Retina (tissue), 1 donor: ENCODE measurements at places on chromosomes 16 and 17.

- DNase-seq = peak; percentile 1
Observed at GRCh38 chr17:79819085-79819484, 20.2 kb downstream of the CBX4 start.

GRCh38 chr17:62618647-62619416, 8.6 kb upstream of the MRC2 start:
- no peak for DNase-seq

- DNase-seq = no peak
Observed at GRCh38 chr16:10511829-10512228, 68.6 kb downstream of the EMP2 start.

- peak; percentile 46 for DNase-seq
Observed at GRCh38 chr17:63440127-63440769, 5.9 kb downstream of the CYB561 start.

DNA sequence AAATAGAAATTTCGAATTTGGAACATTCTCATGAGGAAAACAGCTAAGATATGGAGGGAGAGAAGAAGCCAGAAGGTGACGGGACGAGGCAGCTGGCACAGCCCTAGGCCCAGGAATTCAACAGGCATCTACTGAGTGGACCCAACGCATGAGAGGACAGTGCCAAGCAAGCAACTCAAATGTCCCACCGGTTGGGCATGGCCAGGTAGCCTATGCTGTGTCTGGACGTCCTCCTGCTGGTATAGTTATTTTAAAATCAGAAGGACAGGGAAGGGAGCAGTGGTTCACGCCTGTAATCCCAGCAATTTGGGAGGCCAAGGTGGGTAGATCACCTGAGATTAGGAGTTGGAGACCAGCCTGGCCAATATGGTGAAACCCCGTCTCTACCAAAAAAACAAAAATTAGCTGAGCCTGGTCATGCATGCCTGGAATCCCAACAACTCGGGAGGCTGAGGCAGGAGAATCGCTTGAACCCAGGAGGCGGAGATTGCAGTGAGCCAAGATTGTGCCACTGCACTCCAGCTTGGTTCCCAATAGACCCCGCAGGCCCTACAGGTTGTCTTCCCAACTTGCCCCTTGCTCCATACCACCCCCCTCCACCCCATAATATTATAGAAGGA, 2.0 kb downstream of the GH1 start:
- no peak for DNase-seq

- DNase-seq = no peak
Observed at GRCh38 chr17:12415031-12415430, 250.7 kb upstream of the MYOCD start.

GRCh38 chr17:17509601-17510425, 13.6 kb upstream of the RASD1 start:
- DNase-seq = no peak

DNA sequence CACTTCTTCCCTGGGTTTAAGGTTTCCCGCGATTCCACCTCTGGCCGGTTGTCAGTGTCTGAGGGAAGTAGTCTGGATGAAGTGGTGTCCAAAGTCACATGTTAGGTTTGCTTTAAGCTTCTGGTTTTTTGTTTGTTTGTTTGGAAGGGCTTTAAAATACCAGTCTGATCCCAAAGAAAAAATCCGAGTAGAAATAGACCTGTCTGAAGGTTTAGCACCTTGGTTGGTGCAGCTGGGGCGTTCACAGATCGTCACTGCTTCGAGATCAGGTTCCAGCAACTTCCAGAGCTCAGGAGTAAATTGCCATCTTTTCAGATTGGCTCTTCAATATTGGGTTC, 567 bp downstream of the TMEM97 start:
- no peak for DNase-seq

DNA sequence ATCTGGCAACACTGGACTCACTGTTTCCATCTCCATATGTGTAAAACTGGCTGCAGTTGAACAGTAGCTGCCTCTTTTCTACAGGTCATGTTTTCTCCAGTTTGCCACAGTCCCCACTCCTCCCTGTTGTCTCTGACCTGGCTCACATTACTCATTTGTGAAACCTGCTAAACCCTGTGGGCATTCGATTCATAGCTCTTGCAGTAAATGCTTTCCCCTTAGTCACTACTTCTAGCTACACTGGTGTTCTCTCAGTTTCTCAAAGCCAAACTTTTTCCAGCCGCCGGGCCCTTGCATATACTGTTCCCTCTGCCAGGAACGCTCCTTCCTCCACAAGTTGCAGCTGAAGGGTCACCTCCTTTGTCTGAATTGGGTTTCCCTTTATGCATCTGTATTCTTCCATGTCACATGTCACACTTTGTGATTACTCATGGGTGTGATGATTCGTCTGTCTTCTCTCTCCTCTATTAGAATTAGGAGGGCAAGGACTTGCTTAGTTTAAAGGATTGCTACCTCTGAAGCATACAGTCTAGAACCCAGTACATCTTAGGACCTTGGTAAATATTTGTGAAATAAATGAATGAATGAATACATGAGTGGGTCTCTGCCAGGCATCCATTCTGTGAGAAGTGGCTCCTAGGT, 15.0 kb upstream of the MT4 start:
- no peak for DNase-seq

DNA sequence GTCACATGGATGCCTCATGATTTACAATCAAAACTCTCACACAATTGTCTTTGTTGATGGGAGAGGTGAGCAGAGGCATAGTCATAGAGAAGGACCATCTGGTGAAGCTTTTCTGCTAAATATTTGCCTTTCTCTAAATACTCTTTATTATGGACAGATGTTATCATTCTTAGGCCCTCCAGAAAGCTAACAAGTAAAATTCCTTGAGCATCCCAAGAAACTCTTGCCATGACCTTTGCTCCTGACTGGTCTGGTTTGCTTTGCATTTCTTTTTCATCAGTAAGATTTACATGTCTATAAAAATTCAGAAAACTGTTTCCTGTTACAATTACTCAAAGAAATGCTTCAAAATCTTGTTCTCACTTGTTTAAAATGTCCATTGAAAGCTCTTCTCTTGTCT, 1336.6 kb upstream of the CDH8 start:
- no peak for DNase-seq

DNA sequence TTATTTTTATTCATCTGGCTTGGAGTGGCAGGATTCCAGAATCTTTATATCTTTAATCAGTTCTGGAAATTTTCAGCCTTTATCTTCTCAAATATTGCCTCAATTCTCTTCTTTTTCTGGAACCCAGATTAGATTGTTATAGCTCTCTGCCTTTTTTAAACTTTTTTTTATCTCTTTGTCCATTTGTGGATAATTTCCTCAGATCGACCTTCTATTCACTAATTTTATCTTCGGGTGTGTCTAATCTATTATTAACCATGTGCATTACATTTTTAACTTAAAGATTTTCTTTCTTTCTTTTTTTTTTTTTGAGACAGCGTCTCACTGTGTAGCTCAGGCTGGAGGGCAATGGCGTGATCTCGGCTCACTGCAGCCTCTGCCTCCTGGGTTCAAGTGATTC, 5.2 kb upstream of the ZFP90 start:
- no peak for DNase-seq

- DNase-seq = no peak
Observed at GRCh38 chr16:70688246-70688742, 2.4 kb upstream of the MTSS2 start.

DNA sequence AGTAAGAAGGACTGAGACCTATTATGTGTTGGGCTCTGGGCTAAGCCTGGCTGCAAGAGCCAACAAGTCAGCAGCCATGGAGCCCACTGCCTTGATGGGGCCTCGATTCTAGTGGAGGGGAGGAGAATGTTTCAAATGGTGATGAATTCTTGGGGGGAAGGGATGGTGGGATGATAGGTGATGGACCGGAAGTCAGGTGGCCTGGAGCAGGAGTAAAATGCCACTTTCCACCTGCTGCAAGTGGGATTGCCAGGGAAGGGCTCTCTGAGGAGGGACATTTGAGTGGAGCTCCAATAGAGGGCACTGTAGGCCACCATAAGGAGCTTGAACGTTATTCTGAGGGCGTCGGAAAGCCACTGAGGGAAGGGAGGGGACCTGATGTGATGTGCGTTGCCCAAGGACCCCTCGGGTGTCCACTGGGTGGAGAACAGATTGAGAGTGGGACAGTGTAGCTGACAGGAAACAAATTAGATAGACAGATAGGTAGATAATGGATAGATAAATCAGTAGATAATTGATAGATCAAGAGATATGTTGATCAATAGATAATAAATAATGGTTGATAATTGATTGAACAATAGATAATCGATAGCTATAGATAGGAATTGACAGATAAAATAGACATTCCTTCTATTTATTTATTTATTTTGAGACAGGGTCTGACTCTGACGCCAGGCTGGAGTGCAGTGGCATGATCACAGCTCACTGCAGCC, 18.2 kb upstream of the NXPH3 start:
- DNase-seq = peak; percentile 60

DNA sequence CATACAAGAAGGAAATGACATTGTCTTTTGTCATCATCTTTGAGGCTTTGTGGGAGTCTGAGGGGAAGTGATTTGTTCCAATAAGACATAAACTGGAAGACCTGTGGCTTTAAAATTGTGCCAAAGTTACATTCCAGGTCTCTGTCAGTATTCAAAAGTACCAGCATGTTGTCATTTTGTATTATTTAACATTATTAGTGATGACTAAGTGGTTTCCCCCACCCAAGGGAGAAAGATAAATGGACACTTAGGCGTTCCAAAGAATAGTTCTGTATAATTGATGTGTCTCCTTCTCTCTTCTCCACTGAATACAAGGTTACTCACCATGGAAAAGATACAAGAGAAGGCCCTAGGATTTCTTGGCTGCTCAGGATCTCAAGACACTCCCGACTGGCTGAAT, 3.8 kb downstream of the CFAP97D1 start:
- DNase-seq = no peak

DNA sequence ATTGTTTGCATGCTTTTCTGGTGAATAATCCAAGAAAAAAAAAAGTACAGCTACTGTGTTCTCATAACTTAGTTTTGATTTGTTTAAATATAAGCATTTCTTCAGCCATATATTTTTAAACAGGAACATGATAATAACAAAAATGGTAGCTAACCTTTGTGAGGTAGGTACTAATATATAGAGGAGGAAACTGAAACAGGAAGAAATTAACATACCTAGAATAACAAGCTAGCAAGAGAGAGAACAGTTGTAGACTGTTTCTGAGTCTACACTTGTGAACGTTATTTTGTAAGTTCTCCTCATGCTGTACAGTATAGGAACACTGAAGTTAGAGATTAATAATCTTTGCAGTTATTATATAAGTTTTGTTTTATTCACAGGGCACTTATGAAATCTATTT, 49.3 kb downstream of the NSRP1 start:
- no peak for DNase-seq

DNA sequence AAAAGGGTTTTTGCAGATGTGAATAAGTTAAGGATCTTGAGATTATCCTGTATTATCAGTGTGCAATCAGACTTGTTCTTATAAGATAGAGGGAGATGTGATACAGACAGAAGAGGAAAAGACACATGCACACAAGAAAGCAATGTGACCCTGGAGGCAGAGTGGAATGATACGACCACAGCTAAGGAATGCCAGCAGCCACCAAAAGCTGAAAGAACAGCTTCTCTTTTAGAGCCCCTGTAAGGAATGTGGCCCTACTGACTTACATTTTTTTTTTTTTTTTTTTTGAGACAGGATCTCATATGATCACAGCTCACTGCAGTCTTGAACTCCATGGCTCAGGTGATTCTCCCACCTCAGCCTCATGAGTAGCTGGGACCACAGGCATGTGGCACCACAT, 62.3 kb upstream of the CNTNAP4 start:
- no peak for DNase-seq

DNA sequence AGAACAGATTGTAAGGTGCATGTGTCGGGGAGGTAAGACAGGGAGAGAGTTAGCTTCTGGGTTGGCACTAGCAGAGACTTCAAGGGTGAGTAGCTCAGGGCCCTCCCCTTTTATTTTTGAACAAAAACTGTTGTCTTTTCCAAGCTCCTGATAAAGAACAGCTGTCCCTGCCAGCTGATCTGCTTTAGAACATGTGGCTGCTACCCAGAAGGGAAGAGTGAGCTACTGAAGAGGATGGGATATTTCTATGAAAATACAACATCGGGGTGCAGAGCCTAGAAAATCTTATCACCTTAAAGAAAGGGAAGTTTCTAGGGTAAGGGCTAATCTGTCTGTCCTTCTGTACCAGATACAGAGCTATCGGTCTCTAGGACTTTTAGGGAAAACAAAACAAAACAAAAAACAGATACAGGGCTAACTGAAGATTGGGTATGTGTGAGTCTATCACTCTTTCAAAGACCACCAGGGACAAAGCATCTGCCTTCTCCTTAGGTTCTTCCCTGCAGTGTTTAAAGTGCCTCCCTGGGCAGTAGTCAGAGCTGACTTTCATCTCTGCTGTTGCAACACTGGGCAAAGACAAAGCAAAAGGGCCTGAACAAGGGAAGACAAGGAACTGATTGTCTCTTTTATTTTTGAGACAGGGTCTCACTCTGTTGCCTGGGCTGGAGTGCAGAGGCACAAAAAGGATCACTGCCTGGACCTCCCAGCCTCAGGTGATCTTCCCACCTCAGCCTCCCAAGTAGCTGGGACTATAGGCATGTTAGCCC, 5.0 kb upstream of the DHRS13 start:
- DNase-seq = no peak
